ENCODE measurements at places on chromosomes 4 and X. TPM values are rescaled to one million over a fixed set of nuclear protein-coding genes. Genes with fewer than 3 reads are reported as not detected.

DNA sequence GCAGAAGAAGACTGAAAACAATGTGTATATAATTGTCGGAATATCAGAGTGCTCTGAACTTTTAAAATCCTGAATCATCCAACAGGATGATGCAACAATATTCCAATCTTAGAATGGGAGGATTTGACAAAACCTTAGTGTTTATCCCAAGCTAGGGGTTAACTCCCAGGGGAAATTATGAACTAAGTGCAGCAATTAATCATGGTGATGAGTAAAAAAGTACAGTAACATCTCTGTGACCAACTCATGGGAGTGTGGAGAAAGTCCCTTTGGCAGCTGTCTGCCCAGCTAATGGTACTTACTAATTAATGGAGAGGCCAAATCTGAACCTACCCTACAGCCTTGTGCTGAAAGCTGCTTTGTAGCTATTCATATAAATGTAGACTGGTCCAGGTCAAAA, 257.6 kb upstream of the DDX53 start:
- peak; percentile 69 for DNase-seq
- H3K4me1 ChIP-seq, result no peaks in the 10 kb centered on the region
- no peak overlapping the region for H3K4me3 ChIP-seq
- H3K36me3 ChIP-seq, result no peaks in the 10 kb centered on the region
- H3K27ac ChIP-seq, result no peak overlapping the region

DNA sequence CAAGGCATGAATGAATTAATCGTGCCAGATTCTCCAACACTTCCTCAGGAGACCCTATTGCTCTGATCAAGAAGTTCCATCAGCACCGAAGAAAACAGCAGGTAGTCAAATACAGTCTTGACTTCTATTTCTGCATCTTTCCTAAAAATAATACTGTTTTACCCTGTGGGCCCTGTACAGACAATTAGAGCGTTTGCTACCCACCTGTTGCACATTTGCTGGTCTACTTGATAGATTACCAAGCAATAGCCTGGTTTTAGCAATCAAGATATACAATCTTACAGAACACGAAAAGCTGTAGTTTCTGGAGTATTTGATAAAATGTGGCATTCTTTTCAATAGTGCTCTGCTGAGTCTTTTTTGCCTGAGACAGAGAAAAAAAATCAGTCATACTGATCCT, 12.3 kb downstream of the GPR174 start:
- H3K27ac ChIP-seq, result no peak overlapping the region
- H3K36me3 ChIP-seq, result no peaks in the 10 kb centered on the region
- H3K4me1 ChIP-seq, result no peaks in the 10 kb centered on the region
- no peak overlapping the region for H3K4me3 ChIP-seq
- no peaks in the 10 kb centered on the region for H3K27me3 ChIP-seq

DNA sequence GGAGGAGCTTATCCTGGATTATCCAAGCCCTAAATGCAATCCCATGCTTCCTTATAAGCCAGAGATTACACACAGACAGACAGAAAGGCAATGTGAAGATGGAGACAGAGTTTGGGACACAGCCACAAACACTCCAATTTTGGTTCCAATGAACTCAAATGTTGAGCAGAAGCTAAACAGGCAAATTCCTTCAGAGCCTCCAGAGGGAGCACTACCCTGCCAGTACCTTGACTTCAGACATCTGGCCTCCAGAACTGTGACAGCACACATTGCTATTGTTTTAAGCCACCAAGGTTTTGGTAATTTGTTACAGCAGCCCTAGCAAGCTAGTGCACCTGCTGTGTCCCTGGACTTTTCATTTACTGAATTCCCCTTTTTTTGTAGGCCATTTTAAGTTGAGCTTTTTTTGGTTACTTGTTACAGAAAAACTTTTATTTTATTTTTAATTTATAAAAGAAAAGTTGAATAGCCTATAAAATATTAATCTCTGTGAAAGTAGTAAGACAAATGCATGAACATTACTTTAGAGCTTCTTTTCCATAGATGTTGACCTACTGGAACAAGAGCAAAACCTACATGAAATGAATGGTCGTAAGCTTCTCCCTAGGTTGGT, 33.4 kb upstream of the SRD5A3 start:
- H3K4me3 ChIP-seq, result no peak overlapping the region
- no peaks in the 10 kb centered on the region for H3K36me3 ChIP-seq
- no peaks in the 10 kb centered on the region for H3K27me3 ChIP-seq
- H3K27ac ChIP-seq, result no peak overlapping the region

- no peaks in the 10 kb centered on the region for H3K4me1 ChIP-seq
- peak; percentile 45 for DNase-seq
- H3K27ac ChIP-seq, result no peak overlapping the region
- no peak overlapping the region for H3K4me3 ChIP-seq
- no peaks in the 10 kb centered on the region for H3K36me3 ChIP-seq
Observed at GRCh38 chrX:120749141-120749846, 119.4 kb upstream of the C1GALT1C1 start.

DNA sequence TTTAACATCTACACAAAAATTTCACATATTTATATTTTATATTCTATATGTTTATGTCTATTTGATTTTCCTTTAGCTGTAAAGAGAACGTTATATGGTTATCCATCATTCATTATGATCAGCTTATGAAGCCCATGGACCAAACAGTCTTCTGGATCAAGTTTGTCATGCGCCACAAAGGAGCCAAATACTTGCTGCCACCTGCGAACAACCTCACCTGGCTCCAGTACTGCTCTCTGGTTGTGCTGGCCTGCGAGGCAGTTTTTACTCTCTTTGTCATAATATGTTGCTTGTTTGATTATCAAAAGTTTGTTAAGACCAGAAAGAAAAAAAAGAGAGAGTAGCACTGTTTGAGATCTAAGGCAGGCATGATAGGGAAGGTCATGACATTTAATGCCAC, 38.2 kb downstream of the UGT2B7 start:
- H3K27ac ChIP-seq, result no peak overlapping the region
- no peaks in the 10 kb centered on the region for H3K36me3 ChIP-seq
- no peak for DNase-seq
- H3K4me3 ChIP-seq, result no peak overlapping the region
- H3K4me1 ChIP-seq, result no peaks in the 10 kb centered on the region

The XKRX gene
- total RNA-seq, result under 0.01 TPM

DNA sequence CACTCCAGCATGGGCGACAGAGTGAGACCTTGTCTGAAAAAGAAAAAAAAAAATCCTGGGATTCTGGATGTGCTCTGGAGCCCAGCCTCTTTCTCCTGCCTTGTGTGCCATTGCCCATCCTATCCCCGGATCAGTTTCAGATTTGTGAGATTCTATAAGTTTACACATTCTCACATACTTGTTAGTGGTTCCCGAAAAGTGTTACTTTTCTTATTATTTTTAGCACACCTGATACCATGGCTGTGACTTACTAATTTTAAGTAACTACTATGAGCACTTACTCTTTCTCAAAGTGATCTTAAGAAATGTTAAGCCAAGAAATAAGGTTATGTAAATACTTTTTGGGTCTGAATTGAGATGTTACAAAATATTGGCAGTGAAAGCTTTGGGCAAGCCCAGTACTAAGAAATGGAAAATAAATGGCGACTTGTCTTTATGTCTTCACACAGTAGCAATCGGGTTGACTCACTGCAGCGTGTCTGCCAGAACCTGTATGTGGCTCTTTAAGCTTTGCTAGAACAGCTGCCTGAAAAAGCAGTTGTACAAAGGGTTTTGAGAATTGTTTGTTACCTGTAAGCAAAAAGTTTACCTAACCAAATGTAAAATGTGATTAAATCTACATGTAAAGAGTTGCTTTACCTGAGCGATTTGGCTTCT, 118.7 kb downstream of the KLHL8 start:
- no peak overlapping the region for H3K27ac ChIP-seq
- H3K36me3 ChIP-seq, result no peaks in the 10 kb centered on the region
- H3K4me3 ChIP-seq, result no peak overlapping the region
- DNase-seq, result peak; percentile 53
- H3K4me1 ChIP-seq, result peaks cover 10% of the 10 kb centered on the region

DNA sequence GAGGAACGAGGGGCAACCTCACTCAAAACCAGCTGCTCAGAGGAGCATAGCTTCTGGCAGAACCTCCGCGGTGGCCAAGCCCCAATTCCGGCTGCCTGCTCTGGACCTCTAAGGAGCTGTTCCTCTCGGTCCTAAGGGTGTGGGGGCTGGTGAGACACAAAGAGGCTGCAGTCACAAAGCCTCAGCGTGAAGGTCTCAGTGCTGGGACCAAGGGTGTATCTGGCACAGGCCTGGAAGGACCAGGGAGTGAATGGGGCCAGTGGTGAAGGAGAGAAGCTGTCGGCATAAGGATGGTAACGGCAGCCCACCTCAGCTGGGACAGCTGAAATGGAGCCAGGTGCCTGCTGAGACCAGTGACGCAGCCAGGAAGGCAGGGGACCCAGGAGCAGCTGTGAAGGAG, 5.3 kb downstream of the PDE6B start:
- DNase-seq, result no peak
- no peak overlapping the region for H3K27ac ChIP-seq
- no peaks in the 10 kb centered on the region for H3K27me3 ChIP-seq
- no peak overlapping the region for H3K4me3 ChIP-seq
- no peaks in the 10 kb centered on the region for H3K4me1 ChIP-seq
- no peaks in the 10 kb centered on the region for H3K36me3 ChIP-seq

The GLRA2 gene
- total RNA-seq, result not detected

DNA sequence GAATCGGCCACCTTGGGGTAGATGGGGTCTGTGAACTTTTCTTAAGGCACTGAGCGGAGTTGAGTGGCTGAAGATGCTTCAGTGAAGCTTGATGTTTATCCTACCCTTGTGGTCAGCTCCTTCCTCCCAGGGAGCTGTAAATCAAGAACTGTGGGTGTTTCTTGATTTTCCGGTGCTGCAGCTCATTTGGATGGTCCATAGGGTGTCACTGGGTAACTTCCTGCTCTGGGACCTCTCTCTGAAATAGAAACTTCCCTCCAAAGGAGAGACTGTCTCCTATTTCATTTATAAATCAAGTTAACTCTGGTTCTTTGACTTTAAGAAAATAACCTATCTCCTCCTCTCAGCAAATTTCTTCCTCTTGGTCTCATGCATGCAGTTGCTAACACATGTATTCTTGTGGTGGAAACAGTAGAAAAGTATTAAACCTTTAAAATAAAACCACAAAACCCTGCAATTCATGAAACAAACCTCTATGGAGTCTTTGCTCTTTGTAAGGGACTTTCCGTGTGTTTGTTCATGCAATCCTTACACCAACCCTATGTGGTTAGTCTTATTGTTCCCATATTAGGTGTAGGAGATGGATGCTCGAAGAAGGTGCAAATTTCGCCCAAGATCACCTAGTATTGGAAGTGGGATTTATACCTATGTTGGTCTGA, 110.3 kb downstream of the SHROOM3 start:
- peaks cover 9% of the 10 kb centered on the region for H3K4me1 ChIP-seq
- H3K4me3 ChIP-seq, result no peak overlapping the region
- DNase-seq, result peak; percentile 62
- no peak overlapping the region for H3K27ac ChIP-seq
- H3K36me3 ChIP-seq, result no peaks in the 10 kb centered on the region

GRCh38 chrX:6053141-6053540, 175.5 kb downstream of the NLGN4X start:
- no peaks in the 10 kb centered on the region for H3K4me1 ChIP-seq
- H3K4me3 ChIP-seq, result no peak overlapping the region
- H3K36me3 ChIP-seq, result no peaks in the 10 kb centered on the region
- H3K27ac ChIP-seq, result no peak overlapping the region
- no peak for DNase-seq

DNA sequence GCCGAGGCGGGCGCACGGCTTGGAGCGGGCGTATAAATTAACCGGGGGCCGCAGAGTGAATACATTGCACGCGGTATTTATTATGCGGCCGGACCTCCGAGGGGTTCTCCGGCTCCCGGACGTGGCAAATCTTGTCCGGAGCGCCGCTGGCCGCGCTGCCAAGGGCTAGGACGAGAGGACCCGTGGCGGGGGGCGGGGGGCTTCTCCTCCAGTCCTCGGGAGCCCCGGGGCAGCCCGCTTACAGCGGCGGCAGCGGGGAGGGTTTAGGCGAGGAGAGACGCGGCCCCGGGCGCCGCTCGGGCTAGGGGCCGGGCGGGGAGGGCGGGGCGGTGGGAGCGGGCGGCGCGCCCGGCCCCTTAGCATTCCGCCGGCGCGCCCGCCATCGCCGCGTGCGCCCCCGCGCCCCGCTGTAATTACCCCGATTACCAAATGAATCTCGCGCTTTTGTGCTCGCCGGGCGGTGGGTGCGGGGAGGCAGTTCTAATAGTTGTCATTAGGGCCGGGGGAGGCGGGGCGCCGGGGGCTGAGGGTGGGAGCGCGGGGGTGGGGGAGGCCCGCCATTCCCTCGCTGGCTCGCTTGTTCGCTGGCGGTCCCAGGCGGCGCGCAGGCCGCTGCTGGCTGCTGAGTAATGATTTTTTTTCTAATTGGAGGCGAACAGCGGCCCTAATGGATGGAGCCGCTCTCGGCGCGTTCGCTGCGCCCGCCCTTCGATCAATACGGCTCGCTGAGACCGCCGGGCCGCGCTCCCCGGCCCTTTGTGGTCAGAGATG, 276.6 kb downstream of the BCOR start:
- H3K4me1 ChIP-seq, result peaks cover 9% of the 10 kb centered on the region
- H3K27me3 ChIP-seq, result no peaks in the 10 kb centered on the region
- H3K27ac ChIP-seq, result no peak overlapping the region
- H3K36me3 ChIP-seq, result no peaks in the 10 kb centered on the region

DNA sequence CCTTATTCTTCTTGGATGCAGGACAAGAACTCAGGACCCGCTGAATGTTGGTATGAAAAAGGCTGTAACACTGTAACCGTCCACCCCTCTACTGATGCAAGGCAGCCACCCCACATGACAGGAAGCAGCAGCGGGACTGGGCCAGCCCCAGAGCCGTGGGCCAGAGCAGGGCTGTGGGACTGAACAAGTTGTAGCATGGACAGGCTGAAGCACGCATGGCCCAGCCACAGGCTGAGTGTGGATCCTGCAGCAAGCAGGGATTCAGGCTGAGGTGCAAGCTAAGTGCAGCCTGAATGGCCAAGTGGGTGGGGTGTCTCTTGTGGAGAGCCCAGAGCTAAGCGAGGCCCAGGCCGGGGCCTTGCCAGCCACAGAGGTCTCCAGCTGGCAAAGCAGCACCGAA, 632.2 kb downstream of the SPOCK3 start:
- no peak overlapping the region for H3K27ac ChIP-seq
- no peaks in the 10 kb centered on the region for H3K27me3 ChIP-seq

The NLGN3 gene
- 0.83 TPM for total RNA-seq

GRCh38 chr4:69753686-69754085, 6.7 kb downstream of the SULT1B1 start:
- H3K27me3 ChIP-seq, result no peaks in the 10 kb centered on the region
- DNase-seq, result peak; percentile 19
- H3K36me3 ChIP-seq, result no peaks in the 10 kb centered on the region
- no peak overlapping the region for H3K4me3 ChIP-seq

DNA sequence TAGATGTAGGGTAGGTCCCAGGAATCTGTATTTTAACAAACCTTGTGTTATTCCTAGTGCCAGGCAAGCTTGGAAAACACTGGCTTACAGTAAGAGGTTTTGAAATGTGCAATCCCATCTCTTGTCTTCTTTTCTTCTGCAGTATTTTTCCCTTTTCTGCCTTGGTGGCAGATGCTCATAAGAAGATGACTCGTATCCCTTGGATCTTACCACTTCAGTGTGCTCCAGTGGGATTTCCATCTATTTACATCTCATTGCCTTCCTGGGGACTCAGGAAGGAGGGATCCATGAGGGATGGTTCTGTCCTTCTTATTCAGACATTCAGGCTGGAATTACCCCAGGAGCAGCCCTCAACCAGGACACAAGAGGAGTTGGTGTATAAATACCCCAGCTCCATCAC, 136.6 kb downstream of the NHS start:
- peak; percentile 36 for DNase-seq
- H3K27me3 ChIP-seq, result no peaks in the 10 kb centered on the region
- no peaks in the 10 kb centered on the region for H3K4me1 ChIP-seq
- H3K4me3 ChIP-seq, result no peak overlapping the region
- H3K27ac ChIP-seq, result no peak overlapping the region

- no peak overlapping the region for H3K27ac ChIP-seq
- H3K4me1 ChIP-seq, result no peaks in the 10 kb centered on the region
- H3K4me3 ChIP-seq, result no peak overlapping the region
- H3K27me3 ChIP-seq, result no peaks in the 10 kb centered on the region
Observed at GRCh38 chr4:94567811-94568210, 116.1 kb downstream of the PDLIM5 start.
